ENCODE measurements at places on chromosomes 13 and 19. TPM values are rescaled to one million over a fixed set of nuclear protein-coding genes. Genes with fewer than 3 reads are reported as not detected.

GRCh38 chr19:49570997-49571676 is 9.2 kb downstream of the NOSIP start:
- DNase-seq = no peak

DNA sequence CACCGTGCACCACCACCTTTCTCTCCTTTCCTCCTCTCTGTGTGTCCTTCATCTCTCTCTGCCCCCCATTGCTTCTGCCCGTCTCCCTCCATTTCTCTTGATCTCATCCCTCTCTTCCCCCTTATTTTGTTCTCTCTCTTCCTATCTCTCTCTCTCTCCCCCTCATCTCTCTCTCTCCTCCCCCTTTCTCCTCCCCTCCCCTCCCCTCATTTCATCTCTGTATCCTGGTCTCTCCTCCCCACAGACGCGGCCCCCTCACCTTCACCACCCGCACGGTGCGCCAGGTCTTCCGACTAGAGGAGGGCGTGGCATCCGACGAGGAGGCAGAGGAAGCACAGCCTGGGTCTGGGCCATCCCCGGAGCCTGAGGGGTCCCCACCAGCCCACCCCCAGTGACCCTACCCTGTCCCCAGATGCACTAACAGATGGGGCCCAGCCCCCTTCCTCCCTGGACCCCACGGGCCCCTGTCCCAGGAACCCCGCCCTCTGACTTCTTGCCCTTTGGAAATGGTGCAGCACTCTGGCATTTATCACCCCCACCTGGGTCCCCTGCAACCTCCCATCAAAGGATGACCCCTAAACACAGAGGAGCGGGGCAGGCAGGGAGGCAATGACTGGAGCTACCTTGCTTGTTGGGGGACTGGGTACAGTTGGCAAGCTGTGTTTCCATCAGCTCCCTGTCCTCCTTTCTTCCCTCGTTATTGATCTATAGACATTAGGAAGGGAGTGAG is 19.6 kb downstream of the KCNC3 start:
- no peak for DNase-seq

DNA sequence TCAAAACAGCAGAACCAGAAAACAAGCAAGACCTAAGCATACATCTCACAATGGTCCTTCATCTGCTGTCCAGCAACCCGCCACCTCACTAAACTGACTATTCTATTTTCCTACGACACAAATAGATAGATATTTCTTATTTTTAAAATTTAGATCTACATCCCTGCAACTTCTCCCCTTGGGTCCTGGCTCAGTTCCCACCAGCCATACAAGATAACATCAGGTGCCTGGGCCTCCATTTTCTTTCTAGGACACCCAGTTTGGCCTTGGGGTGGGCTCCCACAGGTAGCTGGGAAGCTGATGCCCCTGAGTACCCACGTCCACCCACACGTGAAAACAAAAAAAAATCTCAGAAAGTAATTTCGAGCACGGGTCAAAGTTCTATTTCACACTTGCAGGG is 47.6 kb downstream of the TGDS start:
- no peak for DNase-seq

DNA sequence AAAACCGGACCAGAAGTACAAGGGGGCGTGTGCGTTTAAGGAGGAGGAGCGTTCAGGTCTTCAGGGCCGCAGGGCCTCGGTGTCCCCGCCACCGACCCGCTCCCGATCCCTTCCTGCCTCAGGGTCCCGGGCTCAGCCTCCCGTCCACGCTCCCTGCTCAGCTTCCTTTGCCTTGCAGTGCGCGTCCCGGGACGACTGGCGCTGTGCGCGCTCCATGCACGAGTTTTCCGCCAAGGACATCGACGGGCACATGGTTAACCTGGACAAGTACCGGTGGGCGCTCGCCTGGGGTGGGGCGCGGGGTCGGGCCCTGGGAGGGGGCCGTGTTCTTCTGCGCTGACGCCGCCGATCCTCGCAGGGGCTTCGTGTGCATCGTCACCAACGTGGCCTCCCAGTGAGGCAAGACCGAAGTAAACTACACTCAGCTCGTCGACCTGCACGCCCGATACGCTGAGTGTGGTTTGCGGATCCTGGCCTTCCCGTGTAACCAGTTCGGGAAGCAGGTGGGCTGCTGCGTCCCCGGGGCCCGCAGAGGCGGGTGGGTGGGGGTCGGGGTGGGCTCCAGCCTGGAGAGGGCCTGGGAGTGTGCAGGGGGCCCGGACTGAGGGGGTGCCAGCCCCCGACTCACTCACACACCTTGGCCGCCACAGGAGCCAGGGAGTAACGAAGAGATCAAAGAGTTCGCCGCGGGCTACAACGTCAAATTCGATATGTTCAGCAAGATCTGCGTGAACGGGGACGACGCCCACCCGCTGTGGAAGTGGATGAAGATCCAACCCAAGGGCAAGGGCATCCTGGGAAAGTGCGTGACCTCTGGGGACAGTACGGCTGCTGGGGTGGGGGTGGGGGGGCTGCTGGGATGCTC is 1.4 kb downstream of the GPX4 start:
- no peak for DNase-seq

GRCh38 chr19:40702337-40703012 is 12.0 kb upstream of the NUMBL start:
- no peak for DNase-seq

DNA sequence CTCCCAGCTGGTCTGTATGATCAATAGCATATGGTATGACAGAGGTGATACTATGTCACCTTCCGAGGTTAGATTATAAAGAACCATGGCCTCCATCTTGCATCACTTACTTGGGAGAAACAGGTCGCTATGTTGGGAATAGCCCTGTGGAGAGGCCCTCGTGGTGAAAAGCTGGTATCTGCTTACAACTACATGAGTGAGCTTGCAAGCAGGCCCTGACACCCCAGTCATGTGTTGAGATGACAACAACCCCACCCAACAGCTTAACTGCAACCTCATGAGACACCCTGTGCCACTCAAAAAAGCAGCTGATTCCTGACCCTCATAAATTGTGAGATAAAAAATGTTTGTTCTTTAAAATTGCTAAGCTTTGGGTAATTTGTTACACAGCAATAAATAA is 18.8 kb downstream of the MTRF1 start:
- no peak for DNase-seq

GRCh38 chr19:48196321-48196763 is 25.9 kb downstream of the ZSWIM9 start:
- no peak for DNase-seq

DNA sequence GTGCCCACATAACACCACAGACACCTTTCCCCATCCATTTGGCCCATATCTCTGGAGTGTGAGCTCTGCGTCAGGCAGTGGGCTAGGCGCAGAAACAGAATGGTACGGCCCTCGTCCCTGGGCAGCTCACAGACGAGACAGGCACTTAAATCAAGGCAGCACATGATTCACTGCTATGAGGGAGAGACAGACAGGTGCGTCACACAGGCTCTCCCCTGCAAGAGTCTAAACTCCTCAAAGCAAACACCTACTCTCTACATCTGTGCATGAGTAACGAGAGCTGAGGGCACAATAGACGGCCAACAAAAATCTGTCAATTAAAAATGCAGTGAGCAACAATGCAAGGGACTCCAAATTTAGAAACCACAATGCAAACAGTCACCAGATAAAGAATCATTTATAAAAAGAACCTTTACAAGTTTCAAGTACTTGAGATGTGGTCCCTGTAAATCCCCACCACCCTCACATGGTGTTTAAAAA is 348.9 kb downstream of the UQCRFS1 start:
- DNase-seq = no peak

DNA sequence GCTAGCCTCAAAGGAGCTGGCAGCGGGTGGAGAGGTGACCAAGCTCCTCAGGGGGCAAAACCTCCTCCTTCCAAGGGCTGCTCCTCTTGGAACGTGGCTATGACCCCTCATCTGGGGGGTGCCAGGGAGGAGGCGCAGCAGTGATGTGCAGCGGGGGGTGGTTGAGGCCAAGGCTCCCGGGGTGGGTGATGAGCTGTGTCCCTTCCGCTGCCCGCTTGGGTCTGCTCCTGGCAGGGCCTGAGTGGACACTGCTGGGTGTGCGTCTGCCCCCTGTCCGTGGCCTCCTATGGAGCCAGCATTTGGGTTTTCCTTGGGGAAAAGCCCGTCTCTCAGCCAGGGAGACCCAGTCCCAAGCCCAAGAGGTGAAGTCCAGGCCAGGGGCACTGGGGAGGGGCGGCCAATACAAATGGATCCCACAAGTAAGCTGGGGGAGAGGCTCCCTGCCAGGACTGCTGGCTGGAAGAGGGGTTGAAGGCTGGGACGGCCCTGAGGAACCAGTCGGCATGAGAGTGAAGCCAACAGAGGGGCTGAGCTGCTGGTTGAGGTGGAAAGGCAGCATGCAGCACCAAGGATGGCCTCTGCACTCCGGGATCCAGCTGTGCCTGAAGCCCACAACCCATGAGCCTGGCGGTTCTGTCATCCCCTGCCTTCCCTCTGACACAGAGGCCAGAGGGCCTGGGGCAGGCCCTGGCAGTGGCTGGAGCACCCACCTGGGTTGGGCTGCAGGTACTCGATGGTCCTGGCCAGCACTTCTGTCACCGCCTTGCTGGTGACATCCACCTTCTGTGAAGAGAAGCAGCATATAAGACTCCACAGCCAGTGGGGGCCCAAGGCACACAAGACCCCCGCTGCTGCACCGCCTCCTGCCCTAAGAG is 22.7 kb downstream of the MPND start:
- DNase-seq = no peak

- DNase-seq = no peak
Observed at GRCh38 chr13:97353927-97354675, 79.9 kb upstream of the RAP2A start.

DNA sequence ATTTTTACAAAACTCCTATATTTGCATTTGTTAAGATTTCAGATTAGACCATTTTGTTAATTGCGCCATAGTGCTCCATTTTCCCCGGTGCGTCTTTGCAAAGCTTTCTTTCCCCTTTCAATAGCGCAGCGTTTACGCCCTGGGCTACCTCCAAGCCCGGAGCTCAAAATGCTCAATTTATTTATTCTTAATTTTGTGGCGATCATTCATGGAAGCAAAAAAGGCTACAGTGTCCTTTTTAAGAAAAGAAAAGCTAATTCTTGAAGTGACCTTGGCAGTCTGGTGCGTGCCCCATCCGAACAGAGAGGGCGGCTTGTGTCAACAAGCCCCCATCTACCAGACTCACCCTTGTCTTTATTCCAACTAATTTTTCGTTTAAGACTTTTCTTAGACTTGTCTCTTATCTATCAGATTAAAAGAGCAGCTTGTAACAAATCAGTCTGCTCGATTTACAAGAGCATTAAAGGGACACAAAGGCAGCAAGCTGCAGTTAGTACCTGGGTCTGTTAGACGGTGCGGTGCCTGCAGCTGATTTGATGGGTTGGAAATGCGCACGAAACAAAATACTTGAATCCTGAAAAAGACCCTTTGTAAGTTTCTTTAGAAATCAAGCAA is 30.1 kb downstream of the GSX1 start:
- DNase-seq = no peak

DNA sequence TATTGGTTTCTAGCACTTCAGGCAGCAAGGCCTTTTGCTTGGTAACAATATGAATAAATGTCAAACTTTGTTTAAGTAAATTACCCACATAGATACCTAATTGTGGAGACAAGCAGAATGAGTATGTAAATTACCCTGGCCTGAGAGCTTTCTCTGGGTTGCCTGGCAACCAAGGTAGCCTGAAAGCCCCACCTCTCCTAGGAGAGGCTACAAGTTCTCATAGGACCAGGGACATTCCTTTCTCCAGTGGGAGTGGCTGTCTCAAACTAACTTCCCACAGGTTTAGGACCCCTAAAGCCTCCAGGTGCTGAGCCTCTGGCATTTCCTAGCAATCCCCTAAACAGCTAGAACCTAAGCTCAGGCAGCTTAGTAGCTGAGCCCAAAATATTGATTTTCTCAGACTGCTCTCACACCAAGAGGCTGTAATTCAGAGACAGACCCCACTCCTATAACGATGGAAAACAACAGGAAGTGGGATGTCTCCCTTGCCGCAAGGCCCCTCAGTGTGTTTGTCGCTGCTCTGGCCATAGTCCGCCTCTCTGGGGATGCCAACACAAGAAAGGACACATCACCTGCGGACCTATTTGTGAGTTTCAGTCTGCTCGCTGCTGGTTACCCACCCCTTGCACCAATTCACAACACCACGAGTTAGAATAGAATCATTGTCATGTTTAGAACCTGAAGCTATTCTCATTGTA is 207.3 kb downstream of the DLEU7 start:
- DNase-seq = no peak

GRCh38 chr19:35755550-35756376 is 1.1 kb downstream of the HSPB6 start:
- DNase-seq = peak; percentile 88

GRCh38 chr19:47227352-47228167 is 3.4 kb downstream of the BBC3 start:
- DNase-seq = peak; percentile 76

- DNase-seq = peak; percentile 70
Observed at GRCh38 chr19:510606-511100, 3.4 kb downstream of the TPGS1 start.

- no peak for DNase-seq
Observed at GRCh38 chr13:95620825-95621498, 23.5 kb downstream of the DZIP1 start.

DNA sequence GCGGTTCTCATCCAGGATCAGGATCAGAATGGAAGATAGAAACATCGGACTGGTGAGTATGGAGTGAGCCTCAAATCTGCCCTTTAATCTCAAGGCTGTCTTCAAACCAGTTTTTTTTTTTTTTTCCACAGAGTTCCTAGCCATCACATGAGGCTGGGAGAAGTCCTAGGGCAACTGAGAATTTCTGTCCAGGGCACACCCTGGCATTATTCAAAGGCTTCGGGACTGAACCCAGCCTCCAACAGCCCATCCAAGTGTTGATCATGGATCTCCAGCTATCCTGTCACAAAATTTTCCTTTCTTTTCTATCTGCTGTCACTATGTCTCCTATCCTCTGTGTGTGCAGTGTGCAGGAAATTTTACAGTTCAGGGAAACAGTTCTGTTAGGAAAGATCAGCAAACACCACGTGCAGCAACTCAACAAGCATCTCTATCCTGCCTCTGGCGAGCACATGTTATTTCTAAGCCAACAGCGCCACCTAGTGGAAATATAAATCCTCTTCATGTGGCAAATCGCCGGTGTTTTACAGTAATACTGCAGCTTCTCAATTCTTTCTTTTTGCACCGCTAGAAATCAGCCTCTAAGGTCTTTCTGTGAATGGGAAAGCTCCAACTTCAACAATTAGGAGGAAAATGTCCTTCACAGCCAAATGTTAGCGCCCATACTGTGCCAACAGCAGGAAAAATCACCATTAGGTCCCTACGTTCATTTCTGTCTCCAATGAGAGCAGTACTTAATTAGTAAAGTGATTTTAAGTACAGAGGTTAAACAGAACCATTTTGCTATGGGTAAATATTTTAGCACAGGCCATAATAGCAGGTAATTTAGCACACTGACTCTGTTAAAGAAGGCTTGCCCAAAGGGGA is 21.4 kb upstream of the ZNF181 start:
- peak; percentile 42 for DNase-seq

Gene CDC42EP5
- 32.7 TPM for polyA plus RNA-seq

Gene B3GNT8
- polyA plus RNA-seq = 3.1 TPM

Gene SLC7A9
- polyA plus RNA-seq = 0.61 TPM

Gene AXL
- 27.2 TPM for polyA plus RNA-seq

Gene B3GLCT
- polyA plus RNA-seq = 17.4 TPM

Gene CCNA1
- 0.45 TPM for polyA plus RNA-seq

Gene IER2
- polyA plus RNA-seq = 58.5 TPM

Gene FFAR2
- 0.65 TPM for polyA plus RNA-seq

Measured in hindlimb muscle (tissue), 1 donor.